ENCODE measurements at places on chromosomes 2 and 18. TPM values are rescaled to one million over a fixed set of nuclear protein-coding genes. Genes with fewer than 3 reads are reported as not detected.

Gene SCN9A
- 0.17 TPM for total RNA-seq

Gene DOK6
- total RNA-seq = not detected

DNA sequence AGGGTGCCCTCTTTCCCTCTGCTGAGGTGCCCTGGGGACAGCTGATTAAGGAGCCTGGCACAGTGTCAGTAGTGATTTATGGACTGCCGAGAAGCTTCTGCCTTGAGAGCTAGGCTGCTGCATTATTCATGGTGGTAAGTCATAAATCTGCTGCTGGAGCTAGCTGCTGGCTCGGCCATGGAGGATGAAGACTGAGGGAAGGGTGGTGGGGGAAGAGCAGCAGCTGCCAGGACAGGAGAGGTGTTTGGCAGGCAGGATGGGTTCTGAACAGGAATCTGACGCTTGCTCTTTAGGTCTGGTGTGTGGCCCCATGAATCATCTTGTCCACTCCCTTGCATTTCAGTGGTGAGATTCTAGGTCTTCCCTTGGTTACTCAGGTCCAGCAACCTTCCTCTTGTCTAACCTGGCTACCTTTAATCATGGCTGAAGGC lies 296.3 kb downstream of the DYSF start:
- H3K4me1 ChIP-seq = no peaks in the 10 kb centered on the region
- peaks cover 10% of the 10 kb centered on the region for H3K36me3 ChIP-seq
- no peak for DNase-seq
- peaks cover 25% of the 10 kb centered on the region for H3K27me3 ChIP-seq
- H3K27ac ChIP-seq = no peak overlapping the region
- no peak overlapping the region for H3K4me3 ChIP-seq

Gene KATNAL2
- 0.95 TPM for total RNA-seq

GRCh38 chr2:30956995-30957394 lies 149.7 kb upstream of the CAPN13 start:
- H3K4me1 ChIP-seq = no peaks in the 10 kb centered on the region
- no peaks in the 10 kb centered on the region for H3K36me3 ChIP-seq
- DNase-seq = no peak
- H3K27me3 ChIP-seq = peaks cover 5% of the 10 kb centered on the region

DNA sequence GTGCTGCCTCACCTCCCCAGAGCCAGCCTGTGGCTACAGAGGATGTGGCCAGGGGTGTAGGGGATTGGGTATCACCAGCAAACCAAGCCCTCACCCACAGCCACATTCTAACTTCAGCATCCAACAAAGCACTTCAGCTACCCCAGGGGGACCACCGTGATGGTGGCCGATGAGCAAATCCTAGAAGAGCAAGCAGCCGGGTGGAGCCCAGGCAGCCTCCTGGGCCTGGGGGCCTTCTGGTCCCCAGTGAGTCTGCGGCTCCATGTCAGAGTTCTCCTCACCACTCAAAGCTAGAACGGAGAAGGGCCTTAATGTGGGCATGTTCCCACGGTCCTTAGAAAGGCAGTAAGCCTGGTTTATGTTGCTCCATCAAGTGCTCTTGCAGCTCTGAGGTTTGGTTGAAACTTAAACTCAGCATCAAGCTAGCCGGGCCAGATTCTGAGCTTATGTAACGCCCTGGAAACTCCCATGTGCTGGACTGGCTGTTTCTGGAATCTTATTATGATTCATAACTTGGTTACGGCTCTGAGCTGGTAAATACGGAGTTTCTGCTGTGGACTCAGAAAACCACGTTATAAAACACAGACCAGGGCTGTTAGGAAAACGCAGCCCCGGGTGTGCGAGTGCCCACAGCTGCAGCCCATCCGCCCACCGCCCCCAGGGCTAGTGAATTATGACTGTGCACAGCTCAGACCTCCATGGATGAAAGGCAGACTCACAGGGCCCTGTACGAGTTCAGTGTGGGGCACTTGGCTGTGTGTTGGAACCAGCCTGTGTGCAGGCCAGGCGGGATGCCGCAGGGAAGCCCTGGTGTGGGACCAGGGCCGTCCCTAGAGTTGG lies 99.8 kb downstream of the SEPTIN10 start:
- peak overlapping the region; percentile 62 for H3K27ac ChIP-seq
- peak overlapping the region; percentile 60 for H3K4me3 ChIP-seq
- DNase-seq = no peak
- H3K27me3 ChIP-seq = peaks cover 10% of the 10 kb centered on the region

Gene MYCN
- not detected for total RNA-seq

DNA sequence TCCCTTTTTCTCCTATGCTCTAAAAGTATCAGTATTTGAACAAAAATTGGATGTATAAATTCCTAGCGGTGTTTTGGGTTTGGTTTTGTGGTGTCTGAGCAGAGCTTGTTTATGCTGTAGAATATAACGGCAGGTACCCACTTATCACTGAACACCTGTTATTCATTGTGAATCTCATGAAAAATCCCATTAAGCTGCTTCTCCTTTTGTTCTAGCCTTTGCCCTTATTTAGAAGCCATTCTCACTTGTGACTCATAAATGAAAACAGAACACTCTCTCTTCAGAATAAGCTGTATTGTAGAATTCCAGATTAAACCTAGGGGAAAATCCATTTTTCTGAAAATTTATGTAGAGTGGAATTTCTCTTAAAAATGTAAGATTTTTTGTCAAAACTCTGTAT lies 104.0 kb downstream of the PRPF40A start:
- peak overlapping the region; percentile 78 for H3K4me3 ChIP-seq
- H3K27me3 ChIP-seq = no peaks in the 10 kb centered on the region
- H3K36me3 ChIP-seq = no peaks in the 10 kb centered on the region
- no peak for DNase-seq

- H3K4me1 ChIP-seq = no peaks in the 10 kb centered on the region
- H3K36me3 ChIP-seq = no peaks in the 10 kb centered on the region
- no peak for DNase-seq
- no peak overlapping the region for H3K27ac ChIP-seq
Observed at GRCh38 chr2:72969706-72970105, 52.4 kb downstream of the EMX1 start.

Gene NYAP2
- not detected for total RNA-seq

DNA sequence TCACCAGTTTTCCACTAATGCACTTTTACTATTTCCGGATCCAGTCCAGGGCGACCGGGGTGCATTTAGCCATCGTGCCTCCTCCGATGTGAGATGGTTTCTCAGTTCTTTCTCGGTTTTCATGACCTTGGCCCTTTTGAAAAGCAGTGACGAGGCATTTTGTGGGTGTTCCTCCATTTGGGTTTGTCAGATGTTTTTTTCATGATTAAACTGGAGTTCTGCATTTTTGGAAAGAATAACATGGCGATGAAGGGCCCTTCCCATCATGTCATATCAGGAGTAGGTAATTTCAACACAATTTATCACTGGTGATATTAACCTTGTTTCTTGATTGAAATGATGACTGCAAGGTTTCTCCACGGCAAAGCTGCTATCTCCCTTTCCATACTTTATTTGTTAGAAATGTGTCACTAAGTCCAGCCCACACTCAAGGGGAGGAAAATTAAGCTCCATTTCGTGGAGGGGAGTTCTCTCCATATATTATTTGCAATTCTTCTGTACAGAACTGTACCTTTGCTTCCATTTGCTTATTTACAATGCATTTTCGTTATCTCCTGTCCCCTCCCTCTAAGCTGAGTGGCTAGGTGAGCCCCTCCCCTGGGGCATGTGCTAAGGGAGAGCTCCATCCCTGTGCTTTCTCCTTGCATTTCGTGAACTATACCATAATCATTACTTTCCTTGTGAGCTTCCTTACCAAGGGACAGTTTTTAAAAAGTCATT lies 8.9 kb upstream of the KLF11 start:
- no peaks in the 10 kb centered on the region for H3K27me3 ChIP-seq
- H3K36me3 ChIP-seq = no peaks in the 10 kb centered on the region

DNA sequence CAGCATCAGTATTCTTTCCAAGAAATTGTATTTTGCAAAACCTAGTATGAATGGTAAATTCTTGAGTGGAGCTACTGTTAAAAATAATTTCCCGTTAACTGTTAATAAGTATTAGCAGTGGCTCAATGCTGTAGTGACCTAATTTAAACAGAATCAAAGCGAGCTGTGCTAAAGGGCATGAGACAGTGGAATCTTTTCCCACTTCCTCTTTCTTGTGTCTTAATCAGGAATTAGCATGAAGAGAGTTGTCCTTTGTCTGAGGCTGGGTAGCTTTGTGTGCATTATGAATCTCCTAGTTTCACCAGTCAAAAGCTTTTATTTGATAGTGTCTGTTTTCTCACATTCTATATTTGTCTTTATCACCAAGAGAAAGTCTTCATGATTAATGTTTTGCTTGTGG lies 298.8 kb upstream of the GCFC2 start:
- no peaks in the 10 kb centered on the region for H3K27me3 ChIP-seq
- H3K36me3 ChIP-seq = no peaks in the 10 kb centered on the region
- H3K4me1 ChIP-seq = no peaks in the 10 kb centered on the region
- no peak overlapping the region for H3K4me3 ChIP-seq

- H3K4me3 ChIP-seq = no peak overlapping the region
- H3K36me3 ChIP-seq = no peaks in the 10 kb centered on the region
- H3K27me3 ChIP-seq = peaks cover 14% of the 10 kb centered on the region
- DNase-seq = no peak
- H3K27ac ChIP-seq = no peak overlapping the region
- no peaks in the 10 kb centered on the region for H3K4me1 ChIP-seq
Observed at GRCh38 chr18:48517048-48517447, 21.8 kb upstream of the CTIF start.

- H3K27ac ChIP-seq = no peak overlapping the region
- no peak overlapping the region for H3K4me3 ChIP-seq
- H3K4me1 ChIP-seq = no peaks in the 10 kb centered on the region
- no peaks in the 10 kb centered on the region for H3K27me3 ChIP-seq
- H3K36me3 ChIP-seq = no peaks in the 10 kb centered on the region
Observed at GRCh38 chr2:64470766-64471295, 16.9 kb downstream of the LGALSL start.

GRCh38 chr2:84716564-84716963 lies 164.3 kb downstream of the TRABD2A start:
- no peaks in the 10 kb centered on the region for H3K36me3 ChIP-seq
- no peak overlapping the region for H3K4me3 ChIP-seq
- H3K27me3 ChIP-seq = no peaks in the 10 kb centered on the region
- DNase-seq = no peak
- no peaks in the 10 kb centered on the region for H3K4me1 ChIP-seq
- H3K27ac ChIP-seq = no peak overlapping the region
